Activated CD4-positive, alpha-beta T cell treated with anti-CD3 and anti-CD28 coated beads for 1 hour (primary cell): ENCODE measurements at places on chromosomes 2 and 18.
A peak's percentile ranks its signal among the peaks of the same experiment; 100 is the strongest.

- DNase-seq, result no peak
These were observed 75.6 kb downstream of the ATL2 start for GRCh38 chr2:38301340-38301968.

GRCh38 chr2:98463551-98463971 is 18.9 kb downstream of the INPP4A start:
- peak; percentile 8 for DNase-seq

GRCh38 chr2:118145207-118145606 is 56.9 kb downstream of the INSIG2 start:
- DNase-seq, result no peak

DNA sequence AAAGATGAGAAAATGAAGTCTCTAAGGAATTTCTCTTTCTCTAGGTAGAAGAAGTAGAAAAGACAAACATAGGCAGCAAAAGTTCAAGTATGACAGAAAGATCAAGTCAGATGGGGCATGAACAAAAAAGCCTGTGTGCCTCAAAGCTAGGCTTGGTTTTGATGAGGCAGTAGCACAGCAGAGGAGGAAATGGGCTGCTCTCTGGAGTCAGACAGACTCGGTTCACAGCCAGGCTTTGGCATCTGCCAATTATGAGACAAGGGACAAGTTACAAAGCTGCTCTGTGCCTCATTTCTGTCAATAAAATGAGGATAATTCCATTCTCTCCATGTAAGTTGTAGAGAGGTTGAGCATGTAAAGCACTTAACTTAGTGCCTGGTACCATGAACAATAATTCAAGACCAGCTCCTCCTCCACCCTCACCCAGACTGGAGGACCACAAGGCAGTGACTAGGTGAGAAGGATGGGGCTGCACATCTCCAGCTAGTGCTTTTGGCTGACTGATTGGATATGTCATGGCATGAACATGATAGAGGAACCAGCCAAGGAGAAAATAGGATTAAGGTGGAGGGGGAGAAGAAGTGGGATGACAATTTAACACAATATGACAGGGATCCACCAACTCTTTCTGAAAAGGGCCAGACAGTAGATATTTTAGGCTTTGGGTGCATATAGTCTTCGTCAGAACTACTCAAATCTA is 84.6 kb downstream of the TMEM163 start:
- no peak for DNase-seq

DNA sequence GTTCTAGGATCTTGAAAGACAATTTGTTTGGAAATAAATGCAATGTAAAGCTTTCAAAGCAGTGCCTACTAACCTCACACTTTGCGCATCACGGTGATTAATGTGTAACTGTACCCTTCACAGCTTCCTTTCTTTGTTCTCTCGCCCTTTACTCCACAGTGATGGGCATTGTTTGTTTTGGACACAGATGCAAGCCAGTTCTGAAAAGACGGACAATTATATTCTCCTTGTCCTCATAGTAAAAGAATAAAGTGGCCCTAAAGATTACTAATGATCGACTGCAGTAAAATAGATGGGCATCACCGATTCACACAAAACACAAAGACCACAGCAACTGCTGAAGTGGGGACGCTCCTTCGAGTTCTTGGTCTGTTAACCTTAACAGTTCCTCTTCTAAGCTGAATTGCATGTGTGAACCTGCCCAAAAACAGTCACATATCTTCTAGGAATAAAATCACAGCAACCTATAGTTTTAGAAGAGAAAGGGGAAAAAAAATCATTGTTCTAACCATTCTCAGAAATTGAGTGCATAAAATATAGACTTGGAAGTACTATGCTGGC is 7.7 kb downstream of the L3MBTL4 start:
- DNase-seq, result no peak
